ENCODE measurements at places on chromosomes 2 and 18.

DNA sequence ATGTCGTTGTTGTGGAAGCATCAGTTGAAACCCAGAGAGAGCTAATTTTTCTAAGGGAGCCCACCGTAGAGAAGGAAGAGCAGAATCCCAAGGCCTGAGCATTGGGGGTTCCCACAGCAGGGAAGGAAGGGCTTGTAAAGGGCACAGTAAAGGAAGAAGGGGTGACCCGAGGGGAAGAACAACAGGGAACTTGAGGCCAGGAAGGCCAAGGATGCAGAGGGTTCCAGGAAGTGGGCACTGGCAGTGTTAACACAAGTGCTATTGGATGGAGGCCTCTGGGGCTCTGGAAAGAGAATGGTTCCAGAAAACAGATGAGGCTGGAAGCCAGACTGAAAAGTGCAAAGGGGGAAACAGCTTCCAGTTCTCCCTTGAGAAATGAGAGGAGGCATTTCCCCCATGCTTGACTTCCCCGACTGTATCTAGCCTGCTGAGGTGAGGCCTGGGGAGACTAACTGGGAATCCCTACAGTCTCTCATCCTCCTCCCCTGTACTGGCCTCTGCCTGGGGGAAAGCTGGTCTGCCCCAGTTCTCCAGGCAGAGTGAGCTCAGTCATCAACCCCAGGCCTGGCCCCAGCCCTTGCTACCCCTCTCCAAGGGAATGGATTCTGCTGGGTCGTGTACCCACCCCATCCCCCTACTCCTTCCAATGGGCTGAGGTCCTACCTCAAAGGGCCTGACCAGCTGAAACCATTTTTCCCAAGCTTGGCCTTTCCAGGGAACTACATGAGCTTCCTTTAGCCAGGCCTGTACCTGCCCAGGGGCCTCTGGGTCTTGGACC, 43.2 kb upstream of the MRPL33 start:
- DNase-seq = no peak

- DNase-seq = no peak
Observed at GRCh38 chr2:30956995-30957394, 149.7 kb upstream of the CAPN13 start.

GRCh38 chr18:45286431-45286830, 328.8 kb upstream of the SLC14A2 start:
- no peak for DNase-seq

- DNase-seq = no peak
Observed at GRCh38 chr2:71277147-71277475, 50.2 kb upstream of the PAIP2B start.

GRCh38 chr18:61666876-61667590, 225.8 kb downstream of the RNF152 start:
- DNase-seq = no peak

- DNase-seq = no peak
Observed at GRCh38 chr2:55051026-55051866, 995 bp upstream of the RTN4 start.

DNA sequence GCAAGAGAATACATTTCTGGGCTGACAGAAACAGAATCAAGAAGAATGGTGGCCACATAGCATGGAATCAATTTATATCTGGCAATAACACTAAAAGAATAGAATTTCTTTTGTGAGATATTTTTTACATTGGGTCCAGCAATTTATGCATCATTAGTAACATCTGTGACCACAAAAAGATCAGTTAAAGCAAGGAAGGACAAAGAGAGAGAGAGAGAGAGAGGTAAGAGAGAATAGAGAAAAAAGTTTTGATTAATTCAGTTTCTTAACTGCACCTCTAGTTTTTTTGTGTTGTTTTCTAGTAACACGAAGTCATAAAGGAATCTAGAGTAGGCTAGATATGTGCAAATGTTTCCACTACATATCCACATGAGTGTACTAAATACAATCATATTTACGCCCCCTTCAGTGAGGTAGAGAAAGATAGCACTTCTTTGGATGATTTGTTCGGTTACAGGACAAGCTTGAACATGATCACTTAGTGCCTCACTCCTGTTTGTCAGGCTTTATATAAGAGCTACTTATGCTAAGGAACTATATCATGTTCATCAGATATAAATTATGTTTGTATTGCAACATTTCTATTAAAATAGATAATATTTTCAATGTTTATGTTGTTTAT, 247.4 kb upstream of the COL3A1 start:
- DNase-seq = no peak

GRCh38 chr2:215870986-215871385, 142.4 kb downstream of the MREG start:
- DNase-seq = no peak

DNA sequence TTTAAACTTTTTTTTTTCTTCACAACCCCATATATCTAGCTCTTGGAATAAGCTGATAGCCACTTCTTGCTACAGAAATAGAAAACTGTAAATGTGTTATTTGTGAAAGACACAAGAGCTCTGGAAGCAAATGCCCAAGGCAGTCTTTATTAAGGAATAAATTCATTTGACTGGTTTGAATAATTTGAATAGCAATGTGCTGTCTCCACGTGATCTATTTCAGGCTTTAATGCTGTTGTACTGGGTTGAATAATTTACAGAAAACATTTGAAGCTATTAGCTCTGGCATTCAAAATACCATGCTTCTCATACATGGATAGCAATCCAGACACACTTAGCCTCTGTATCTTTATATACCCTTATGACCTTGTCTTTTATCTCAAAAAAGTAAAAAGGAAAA, 366.7 kb upstream of the KCNJ3 start:
- DNase-seq = no peak

- peak; percentile 72 for DNase-seq
Observed at GRCh38 chr2:216692636-216693413, 2.5 kb downstream of the IGFBP5 start.

DNA sequence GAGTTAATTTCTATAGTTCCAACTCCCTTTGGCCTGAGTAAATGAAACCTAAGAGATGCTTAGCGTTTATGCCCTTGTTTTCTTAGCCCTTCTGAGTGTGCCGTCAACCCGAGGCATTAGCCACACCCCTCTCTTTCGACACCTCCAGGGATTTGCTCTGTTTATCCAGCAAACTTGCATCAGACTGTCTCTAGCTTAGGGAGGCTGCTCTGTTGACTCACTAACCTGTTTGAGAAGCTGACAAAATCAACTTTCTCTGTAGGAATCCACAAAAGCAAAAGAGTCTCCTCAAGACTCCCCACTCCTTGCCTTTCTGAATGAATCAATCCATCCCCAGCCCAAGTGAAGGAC, 317.6 kb downstream of the TNS1 start:
- DNase-seq = no peak

- DNase-seq = peak; percentile 9
Observed at GRCh38 chr2:19711470-19712372, 190.1 kb downstream of the TTC32 start.

- DNase-seq = no peak
Observed at GRCh38 chr2:240569998-240570530, 1.8 kb downstream of the RNPEPL1 start.

- no peak for DNase-seq
Observed at GRCh38 chr2:167134381-167135072, 246.2 kb downstream of the XIRP2 start.
